ENCODE measurements at places on chromosomes 2 and 18.
A peak's percentile ranks its signal among the peaks of the same experiment; 100 is the strongest.

- no peak for DNase-seq
Measured at GRCh38 chr18:55504808-55505207, 83.2 kb downstream of the TCF4 start.

DNA sequence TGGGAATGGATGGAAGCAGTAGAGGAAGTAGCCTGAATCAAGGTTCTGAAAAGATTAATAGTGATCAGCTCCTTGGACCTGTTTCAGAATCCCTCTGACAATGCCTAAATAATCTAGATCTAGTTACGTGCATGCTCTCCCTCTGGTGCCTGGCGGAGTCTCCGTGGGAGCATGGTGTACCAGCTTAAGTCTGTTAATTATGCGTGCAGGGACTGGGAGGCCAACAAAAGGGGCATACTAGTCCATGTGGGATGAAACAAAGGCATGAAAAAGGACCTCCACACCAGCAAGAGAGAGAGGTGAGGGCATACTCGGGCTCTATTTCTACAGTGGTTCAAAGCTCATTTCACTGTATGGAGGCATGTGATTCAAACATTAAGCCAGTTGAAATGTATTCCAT lies 200.3 kb downstream of the DPP4 start:
- no peak for DNase-seq

DNA sequence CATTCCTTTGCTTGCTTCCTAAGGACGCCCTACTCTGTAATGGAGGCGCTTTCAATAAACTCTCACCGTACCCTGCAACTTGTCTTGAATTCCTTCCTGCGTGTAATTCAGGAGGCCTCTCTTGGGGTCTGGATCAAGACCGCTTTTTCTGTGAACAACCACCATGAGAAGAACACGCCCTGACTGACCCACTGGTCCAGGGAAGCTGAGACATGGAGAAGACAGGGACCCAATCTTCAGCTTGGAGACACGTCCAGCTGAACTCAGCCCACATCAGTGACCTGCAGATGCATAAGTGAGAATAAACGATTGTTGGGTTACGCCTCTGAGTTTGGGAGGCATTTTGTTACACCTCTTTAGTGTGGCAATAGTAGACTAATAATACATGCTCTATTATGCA lies 7.8 kb upstream of the NARS1 start:
- no peak for DNase-seq

DNA sequence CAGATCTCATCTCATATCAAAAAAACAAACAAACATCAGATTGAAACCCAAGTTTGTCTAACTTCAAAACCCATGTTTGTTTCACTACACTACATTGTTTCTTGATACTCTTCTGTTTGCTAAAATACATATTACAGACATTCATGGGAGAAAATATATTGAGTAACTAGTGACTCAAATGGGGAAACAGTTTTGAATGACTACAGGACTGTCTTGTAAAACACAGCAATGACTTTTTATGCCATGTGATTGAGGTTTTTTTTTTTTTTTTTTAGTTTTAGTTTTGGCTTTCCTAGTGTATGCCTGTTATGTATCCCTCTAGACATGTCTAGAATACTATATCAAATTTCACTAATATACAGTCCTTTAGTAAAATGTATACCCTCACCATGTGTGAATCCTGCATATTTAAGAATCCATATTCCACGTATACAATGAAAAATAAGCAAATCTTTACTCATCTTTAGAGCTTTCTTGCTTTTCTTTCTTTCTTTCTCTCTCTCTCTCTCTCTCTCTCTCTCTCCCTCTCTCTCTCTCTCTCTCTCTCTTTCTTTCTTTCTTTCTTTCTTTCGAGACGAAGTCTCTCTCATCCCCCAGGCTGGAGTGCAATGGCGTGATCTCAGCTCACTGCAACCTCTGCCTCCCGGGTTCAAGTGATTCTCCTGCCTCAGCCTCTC lies 46.6 kb upstream of the SERTAD2 start:
- no peak for DNase-seq

- DNase-seq: peak; percentile 61
Measured at GRCh38 chr2:85421260-85422071, 3.0 kb downstream of the SH2D6 start.
